ENCODE measurements at places on chromosomes 2 and 18.

DNA sequence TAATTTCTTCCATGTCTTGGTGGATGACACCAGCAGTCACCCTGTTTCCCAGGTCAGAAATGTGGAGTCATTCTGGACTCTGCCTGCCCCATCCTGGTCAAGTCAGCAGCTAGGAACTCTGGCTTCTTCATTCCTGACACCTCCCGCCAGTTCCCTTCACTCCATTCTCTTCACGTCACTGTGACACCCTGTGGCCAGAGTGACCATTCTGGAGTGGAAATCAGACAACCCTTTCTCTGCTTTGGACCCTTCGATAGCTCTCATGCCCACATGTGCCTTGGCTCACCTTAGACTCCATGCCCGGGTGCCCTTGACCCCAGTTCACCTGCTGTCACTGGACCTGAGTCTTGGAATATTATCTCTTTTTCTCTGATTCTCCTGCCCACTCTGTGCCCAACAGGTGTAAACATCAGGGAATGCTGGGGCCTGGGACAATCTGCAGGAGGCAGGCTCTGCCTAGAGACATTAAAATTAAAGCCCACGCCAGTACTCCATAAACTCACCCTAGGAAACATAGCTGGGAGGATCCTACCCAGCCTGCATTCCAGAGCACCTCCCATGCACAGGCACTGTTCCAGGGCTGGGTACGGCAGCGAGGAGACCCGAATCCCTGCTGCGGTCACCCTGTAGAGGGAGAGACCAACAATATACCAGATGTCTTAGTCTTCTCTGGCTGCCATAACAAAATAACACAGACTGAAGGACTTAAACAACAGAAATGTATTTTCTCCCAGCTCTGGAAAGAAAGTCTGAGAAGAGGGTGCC lies 41.1 kb upstream of the FAHD2A start:
- DNase-seq, result no peak

GRCh38 chr2:204475399-204475798 lies 69.9 kb upstream of the PARD3B start:
- no peak for DNase-seq

DNA sequence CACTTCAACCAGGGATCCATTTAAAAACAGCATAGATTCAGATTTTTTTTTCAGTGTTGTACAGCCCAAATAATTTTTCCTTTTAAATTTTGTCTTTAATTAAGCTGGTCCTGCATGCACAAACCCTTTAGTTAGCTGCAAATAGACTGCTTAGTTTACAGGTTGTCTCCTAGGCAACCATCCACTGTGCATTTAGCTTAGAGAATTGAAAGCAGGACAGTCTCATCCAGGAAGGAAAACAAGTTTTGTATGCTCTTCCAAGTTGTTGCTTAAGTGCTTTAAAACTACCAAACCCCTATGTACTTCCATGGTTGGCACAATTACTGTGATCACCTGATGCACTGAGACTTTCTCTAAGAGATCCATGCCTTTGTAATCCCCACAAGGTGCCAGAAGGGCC lies at the start of gene MAP3K19:
Gene MAP3K19 (minus strand): TSS at position 148 of the 400 bp plus-strand sequence. CDS start 22,800 bp downstream, outside the sequence.
- no peak for DNase-seq

- peak; percentile 90 for DNase-seq
Measured at GRCh38 chr2:27078267-27079194, at the start of gene EMILIN1. Gene EMILIN1, plus strand, starts transcription at chr2:27078615. Its CDS starts 451 bp downstream, at chr2:27079066.

GRCh38 chr2:135093193-135093592 lies 41.1 kb downstream of the RAB3GAP1 start:
- no peak for DNase-seq

- no peak for DNase-seq
Measured at GRCh38 chr18:8562070-8562469, 47.2 kb upstream of the RAB12 start.

GRCh38 chr2:231820786-231821303 lies 34.6 kb downstream of the COPS7B start:
- no peak for DNase-seq

- DNase-seq, result peak; percentile 42
Measured at GRCh38 chr2:25700221-25700660, 26.9 kb upstream of the DTNB start.

DNA sequence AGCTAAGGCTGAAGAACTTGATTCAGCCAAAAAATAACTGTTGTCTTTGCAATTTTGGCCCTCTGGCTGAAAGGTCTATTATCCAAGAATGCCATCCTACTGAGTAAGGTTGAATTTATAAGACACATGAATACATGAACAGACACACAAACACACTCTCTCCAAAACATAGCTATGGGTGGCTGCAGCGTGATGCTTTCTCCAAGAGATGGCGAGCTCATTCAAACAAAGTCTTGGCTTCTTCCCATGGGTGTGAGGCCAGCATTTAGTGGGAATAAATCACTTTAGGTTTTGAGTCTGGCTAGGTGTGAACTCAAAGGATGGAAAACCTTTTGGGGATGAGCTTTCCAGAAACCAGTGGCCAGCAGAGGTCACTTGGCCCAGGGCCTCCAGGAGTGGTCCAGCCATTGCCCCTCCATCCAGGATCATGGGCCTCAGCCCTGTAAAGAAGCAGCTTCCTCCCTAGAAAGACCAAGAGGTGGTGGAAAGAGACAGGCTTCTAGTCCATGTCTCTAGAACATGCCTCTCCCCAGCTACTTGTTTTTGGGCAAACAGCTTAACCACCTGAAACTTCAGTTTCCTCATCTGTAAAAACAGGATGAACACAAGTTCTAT lies 11.0 kb upstream of the OSR1 start:
- DNase-seq, result no peak

DNA sequence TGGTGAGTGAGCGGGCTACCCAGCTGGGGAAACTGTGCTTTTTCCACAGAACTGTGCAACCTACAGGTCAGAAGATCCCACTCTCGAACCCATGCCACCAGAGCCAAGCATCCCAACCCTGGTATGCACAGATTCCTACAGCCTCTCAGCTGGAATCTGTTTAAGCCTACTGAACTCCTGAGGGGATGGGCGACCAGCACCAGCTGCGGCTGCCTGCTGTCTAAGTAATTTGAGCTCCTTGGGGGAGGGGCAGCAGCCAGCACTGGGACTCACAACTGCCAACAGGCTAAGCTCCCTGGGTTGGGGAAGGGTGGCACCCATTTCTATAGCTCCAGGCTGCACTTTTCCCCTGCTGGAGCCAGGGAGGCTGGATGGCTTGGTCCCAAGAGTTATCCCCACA lies 11.8 kb downstream of the CYP27C1 start:
- DNase-seq, result no peak

DNA sequence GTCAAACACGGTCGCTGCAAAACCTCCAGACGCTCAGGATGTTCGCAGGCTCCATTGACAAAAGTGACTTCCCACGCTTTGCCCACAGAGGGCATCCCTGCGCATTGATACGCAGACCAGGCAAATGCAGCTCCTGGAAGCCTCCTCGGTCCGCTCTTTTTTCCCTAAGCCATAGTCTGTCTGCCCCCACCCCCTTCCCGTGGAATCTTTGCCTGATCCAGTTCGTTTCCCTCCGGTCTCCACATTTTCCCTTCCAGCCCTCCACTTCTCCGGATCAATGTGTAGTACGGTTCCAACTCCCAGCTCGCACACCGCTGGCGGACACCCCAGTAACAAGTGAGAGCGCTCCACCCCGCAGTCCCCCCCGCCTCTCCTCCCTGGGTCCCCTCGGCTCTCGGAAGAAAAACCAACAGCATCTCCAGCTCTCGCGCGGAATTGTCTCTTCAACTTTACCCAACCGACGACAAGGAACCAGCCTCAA lies at the start of gene DCC:
Gene DCC (plus strand): TSS at position 307 of the 481 bp plus-strand sequence. CDS start 591 bp downstream, outside the sequence.
- DNase-seq, result peak; percentile 47
